ENCODE measurements at places on chromosomes 7 and 10.

DNA sequence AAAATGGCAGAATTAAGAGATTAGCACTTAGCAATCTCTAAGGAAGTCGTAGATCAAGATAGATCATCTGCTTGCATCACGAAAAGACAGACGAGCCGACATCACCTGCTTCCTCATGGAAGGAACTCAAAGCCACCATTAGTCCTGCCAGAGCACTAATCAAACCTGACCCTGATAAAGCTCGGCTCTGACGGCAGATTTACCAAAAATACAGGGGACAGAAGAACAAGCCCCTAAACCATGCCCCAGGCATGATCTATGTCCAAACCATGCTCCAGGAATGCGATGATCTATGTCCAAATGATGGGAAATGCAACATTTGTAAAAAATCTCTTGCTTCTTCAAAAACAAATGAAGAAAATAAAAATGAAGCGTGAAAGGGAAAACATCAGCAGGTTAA lies 182.8 kb downstream of the TCERG1L start:
- DNase-seq = no peak

GRCh38 chr7:99562114-99562784 lies 3.8 kb downstream of the ZNF655 start:
- DNase-seq = no peak

GRCh38 chr7:96499532-96499931 lies 177.6 kb upstream of the SLC25A13 start:
- DNase-seq = no peak

DNA sequence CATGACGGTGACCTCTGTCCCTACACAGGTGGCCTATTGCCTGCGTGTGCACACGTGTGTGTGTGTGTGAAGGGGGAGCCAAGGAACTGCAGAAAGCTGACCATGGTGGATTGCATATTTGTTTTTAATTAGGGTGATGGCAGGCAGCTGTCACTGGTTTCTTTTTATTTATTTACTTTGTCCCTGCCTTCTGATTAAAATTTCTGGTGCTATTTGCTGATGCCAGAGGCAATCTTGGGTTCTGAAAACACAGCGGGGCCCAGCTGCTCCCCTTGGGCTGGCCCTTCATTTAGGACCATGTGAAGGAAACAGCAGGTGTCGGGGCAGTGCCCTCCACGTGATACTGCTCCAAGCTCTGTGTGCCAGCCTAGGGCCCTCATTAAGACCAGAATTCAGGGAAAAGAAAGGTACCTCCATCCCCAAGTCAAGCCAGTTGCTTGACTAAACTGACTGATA lies 71.3 kb upstream of the PODXL start:
- DNase-seq = no peak

GRCh38 chr7:155669717-155670505 lies 25.4 kb downstream of the RBM33 start:
- no peak for DNase-seq

All from NCI-H2171 (cell line).